Right forelimb (tissue), 1 donor: ENCODE measurements at places on chromosomes 2 and 18.

GRCh38 chr2:125643128-125643527 lies 1012.8 kb upstream of the GYPC start:
- DNase-seq, result no peak

GRCh38 chr2:3633982-3634595 lies 23.9 kb upstream of the ALLC start:
- peak; percentile 44 for DNase-seq

GRCh38 chr2:25954199-25954752 lies 28.0 kb downstream of the KIF3C start:
- DNase-seq, result no peak

GRCh38 chr2:19109518-19109917 lies 248.9 kb downstream of the OSR1 start:
- no peak for DNase-seq

DNA sequence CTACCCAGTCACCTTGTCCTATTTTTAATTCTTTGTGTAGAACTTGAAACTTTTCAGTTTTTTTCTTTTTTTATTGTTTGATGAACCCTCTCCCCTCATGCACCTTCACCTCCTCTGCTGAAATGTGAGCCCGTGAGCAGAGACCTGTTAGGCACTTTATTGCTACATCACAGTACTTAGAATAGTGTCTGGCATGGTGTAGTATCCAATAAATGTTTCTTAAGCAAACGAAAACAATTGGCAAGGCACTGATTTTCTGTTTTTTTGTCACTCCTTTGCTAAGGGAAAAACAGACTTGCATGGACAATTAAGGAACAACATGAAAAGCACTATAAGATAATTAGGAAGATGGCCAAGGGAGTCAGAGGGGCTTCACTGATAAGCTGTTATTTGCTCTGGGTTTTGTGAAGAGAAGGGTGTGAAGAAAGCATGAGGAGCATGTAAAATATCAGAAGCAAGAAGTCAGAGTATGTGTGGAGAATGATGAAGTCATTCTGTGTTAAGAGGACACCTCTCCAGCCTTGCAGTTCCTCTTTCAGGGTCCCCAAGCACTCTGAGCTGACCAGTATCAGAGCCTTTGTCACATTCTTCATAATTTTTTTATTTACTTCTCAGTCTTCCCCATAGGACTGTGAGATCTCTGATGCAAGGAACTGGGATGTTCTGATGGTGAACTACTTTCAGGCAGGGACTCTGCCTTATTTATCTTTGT lies 99.7 kb upstream of the CAVIN2 start:
- no peak for DNase-seq
